ENCODE measurements at places on chromosomes 16 and 17.
A peak's percentile ranks its signal among the peaks of the same experiment; 100 is the strongest.

DNA sequence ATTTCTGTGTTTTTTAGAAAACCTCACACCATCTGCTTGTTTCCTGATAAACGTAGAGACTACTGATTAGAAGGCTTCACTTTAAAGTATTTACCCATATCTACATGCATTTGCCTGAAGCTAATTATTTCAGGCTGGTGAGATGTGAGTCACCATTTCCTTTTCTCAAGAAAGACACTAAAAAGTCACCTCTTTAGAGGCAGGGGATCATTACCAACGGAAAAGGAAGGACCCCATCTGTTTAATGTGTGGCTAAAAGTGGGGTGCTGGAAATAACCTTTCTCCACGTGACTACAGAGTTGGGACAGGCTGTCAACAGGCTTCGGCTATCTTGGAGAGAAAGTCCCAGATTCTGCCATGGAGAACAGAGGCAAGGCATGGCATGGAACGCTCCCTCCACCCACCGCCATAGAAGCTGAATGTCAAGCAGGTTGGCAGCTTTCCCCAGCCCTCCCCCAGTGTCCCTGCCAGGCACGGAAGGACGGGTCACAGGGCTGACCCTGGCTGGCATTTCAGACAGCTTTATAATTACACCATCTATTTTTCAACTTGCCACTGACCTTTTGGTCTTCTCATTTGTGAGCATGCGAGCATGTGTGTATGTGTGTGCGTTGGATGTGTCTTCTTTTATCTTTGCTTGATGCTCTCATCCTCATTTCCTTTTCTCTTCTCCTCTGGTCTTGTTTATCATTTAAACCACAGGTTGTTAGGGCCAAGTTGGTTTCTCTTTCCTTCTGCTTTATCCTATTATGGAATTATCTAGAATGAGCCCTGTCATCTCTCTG lies 157.0 kb downstream of the CPPED1 start:
- DNase-seq, result no peak

DNA sequence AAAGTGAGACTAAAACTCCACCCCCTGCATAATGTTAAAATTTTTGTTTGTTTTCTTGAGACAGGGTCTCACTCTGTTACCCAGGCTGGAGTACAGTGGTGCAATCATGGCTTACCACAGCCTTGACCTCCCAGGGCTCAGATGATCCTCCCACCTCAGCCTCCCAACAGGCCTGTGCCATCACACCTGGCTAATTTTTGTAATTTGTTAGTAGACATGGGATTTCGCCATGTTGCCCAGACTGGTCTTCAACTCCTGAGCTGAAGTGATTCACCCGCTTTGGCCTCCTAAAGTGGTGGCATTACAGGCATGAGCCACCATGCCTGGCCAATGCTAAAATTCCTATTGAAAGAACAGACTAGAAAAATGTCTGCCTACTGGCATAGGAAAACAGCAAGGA lies 103.8 kb downstream of the TRIM37 start:
- DNase-seq, result no peak

DNA sequence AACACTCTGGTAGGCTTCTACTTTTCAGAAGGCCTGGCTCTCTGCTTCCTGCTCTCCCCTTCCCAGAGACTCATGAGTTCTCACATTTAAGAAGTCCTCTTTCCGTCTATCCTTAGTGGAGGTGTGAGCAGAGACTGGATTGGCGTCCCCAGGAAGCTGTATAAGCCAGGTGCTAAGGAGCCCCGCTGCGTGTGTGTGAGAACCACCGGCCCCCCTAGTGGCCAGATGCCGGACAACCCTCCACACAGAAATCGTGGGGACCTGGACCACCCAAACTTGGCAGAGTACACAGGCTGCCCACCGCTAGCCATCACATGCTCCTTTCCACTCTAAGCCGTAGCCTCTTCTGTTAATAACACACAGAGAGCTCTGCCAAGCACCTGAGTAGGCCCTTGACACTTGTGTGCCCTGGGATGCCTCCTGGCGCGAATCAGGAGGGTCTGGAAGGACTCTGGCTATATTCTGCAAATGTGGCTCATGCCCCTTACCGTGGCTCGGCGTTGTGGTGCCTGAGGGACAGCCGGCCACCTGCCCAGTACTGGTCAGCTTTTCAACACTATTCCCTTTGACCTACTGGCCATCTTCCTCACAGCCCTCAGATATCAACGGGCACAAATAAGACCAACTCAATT lies 13.9 kb downstream of the CYB5D2 start:
- no peak for DNase-seq

GRCh38 chr17:50631195-50631907 lies 3.3 kb upstream of the ABCC3 start:
- DNase-seq, result no peak

GRCh38 chr17:17236295-17237025 lies 508 bp downstream of the FLCN start:
- DNase-seq, result no peak

DNA sequence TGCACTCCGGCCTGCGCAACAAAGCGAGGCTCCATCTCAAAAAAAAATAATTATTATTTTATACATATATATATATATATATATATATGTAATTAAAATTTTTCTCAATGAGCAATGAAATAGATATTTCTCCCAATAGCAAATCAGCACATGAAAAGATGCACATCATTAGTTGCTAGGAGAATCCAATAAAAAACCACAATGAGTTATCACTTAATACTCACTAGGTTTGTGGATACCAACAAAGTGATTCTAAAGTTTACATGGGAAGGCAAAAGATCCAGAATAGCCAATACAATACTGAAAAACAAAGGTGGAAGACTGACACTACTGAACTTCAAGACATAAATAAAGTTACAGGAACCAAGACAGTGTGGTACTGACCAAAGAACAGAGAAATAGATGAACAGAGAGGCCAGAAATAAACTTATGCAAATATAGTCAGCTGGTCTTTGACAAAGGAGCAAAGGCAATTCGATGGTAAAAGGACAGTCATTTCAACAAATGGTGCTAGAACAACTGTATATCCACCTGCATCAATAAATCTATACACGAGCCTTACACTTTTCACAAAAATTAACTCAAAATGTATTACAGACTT lies 13.6 kb downstream of the SMG6 start:
- no peak for DNase-seq

- DNase-seq, result no peak
These were observed 64.8 kb upstream of the AMZ2 start for GRCh38 chr17:68182940-68183551.

GRCh38 chr16:1222553-1223354 lies 2.3 kb downstream of the TPSG1 start:
- no peak for DNase-seq

- peak; percentile 81 for DNase-seq
These were observed 505 bp upstream of the COG1 start for GRCh38 chr17:73192206-73192893.

- DNase-seq, result no peak
These were observed 727.9 kb upstream of the SOX9 start for GRCh38 chr17:71392715-71393567.

DNA sequence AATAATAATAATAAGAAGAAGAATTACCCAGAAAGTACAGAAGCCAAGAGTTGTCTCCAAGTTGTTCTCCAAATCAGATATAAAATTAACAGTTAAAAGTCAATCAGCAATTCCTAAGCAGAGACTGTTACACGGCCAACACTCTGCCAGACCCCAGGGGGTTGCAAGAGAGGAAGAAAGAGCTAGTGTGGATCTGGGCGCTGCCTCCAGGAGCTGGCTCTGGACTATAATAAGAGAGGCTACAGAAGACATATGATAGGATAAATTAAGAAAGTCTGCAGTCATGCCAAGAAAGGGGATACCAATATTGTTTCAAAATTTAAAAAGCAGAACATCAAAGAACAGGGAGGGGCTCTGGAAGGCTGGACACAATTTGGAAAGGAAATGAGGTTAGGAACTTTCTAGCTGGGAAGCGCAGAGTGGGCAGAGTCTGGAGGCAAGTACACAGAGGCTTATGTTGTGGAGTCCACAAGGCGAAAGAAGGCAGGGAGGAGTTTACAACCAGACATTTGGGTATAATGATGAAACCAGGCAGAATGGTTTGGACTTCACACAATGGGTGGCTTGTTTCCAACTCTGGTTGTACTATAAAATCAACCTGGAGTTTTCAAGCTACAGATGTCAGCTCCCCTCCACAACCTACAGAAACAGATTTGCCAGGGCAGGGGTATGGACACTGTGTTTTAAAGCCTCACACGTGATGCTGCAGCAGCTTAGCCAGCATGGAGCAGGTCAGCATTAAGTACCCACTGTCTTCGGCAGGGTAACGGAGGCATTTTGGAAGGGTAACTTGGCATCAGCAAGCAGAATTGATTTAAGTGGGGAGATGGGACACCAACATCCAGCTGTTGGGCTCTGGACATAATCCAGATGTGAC lies 49.4 kb downstream of the SLC39A11 start:
- DNase-seq, result no peak

GRCh38 chr16:31105677-31106213 lies 2.4 kb upstream of the BCKDK start:
- DNase-seq, result peak; percentile 95

DNA sequence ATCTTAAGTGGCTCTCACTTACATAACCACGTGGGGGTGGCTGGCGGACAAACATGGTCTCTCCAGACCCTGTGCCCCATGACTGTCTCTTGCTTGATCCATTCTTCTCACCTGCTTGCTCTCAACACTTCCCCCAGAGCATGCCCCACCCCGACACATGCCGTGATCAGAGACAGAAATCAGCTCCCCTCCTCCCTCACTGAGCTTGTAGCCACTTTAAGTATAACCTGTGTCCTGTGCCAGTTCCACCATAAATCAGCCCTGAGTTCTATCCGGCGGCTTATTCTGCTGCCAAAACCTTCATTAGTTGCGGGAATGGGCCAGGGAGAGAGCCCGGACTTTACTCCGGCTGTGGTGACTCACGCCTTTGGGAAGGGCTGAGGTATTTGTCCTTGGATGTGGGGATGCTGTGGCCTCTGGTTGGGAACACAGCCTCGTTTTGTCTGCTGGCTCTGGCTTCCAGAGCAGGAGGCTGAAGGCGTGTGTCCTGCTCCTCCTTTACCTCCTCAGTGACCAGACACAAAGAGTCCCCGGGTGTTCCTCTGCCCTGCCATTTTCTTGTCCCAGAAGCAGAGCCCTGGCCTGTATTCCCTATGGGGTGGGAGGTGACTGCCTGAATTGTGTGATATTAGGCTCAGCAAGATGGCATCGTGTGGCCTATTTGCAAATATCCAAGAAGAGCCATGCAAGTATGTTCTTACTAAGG lies 21.1 kb downstream of the ANKRD40 start:
- DNase-seq, result peak; percentile 78

- peak; percentile 90 for DNase-seq
These were observed 16.4 kb downstream of the TELO2 start for GRCh38 chr16:1509307-1510221.

DNA sequence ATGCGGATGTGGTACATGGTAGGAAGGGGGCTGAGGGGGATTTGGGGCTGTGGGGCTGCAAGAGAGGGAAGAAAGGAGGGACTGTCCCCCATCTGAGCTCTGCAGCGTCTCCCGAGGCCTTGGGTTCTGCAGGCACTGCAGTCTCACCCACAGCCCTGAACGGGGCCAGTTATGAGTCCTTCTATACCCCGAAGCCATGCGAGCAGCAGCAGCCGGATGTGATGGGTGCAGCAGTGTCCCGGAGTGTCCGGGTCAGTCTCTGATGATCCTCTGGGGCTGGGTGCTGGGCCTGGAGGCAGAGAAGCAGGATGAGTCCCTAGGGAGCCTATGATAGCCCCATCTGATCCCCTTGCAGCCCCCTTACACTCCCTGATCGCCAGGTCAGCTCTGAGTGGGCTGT lies 41.5 kb downstream of the CPNE2 start:
- no peak for DNase-seq

DNA sequence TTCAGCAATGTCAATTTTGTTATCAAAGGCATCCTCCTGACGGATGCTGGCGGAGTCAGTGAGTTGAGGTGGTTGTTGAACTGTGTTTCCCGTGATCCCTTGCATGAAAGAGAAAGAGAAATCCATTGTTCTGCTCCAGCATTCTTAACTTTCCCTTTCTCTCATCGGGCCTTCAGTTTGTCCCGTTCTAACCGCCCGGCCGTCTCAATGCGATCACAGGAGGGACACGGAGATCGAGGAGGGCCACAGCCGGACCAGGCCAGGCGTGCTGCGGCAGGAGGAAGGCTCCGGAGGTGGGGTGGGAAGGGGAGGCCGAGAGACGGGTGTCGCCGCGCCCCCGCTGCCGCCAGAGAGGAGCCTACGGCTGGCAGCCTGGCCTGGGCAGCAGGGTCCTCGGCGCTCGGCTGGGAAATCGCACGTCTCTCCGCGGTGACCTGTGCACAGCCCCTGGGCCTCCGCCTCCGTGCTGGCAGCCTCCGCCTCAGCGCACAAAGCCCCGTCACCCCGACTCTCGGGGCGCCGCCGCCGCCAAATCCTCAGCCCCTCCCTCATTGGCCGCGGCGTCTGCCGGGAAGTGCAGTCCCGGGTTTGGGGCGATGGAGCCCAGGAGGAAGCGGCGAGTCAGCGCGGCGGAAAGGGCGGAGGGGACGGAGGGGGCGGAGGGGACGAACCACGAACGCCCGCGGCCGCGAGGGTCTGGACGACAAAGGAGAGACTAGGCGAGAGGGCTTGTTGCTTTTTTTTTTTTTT lies 38.1 kb downstream of the SOST start:
- DNase-seq, result peak; percentile 93

DNA sequence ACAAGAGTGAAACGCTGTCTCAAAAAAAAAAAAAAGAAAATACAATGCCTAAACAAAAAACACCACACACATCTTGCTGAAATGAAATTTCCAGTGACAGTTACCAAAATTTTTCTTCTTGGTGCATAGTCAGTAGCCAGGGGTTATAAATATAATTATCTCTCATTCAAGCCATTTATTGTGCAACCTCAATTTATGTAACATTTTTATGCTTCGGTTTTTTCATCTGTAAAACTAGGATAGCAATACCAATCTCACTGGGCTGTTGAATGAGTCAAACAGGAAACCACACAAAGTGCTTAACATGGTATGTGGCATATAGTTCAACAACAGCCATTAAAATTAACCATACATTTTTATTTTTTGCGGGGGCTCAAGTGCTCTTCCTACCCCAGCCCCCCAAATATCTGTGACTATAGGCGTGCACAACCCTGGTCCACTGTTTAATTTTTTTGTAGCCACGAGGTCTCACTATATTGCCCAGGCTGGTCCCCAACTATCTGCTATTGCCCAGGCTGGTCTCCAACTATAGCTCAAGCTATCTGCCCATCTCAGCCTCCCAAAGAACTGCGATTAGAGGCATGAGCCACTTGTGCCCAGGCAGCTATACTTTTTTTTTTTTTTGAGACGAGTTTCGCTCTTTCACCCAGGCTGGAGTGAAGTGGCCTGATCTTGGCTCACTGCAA lies 2.6 kb downstream of the COG4 start:
- no peak for DNase-seq

GRCh38 chr16:75085556-75085955 lies 31.0 kb downstream of the LDHD start:
- no peak for DNase-seq

- peak; percentile 59 for DNase-seq
These were observed 16.6 kb downstream of the RMI2 start for GRCh38 chr16:11361701-11362451.
